ENCODE measurements at places on chromosomes 2 and 18.

DNA sequence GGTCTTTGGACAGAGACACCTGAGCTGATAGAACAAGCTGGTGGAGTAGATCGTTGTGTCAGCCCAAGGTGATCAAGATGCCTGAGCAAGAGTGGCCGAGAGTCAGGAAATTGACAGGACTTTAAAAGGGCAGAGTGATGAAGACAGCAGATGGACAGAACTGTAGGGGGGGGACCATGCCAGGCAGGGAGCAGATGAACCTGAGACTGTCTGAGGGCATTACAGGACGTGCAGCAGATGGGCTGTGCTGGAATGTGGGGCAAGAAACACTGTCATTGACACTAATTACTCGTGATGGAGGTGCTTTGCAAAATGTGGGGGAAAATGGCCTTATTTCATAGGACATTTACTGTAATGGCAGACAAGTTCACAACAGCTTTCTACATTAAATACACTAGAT is 225.0 kb downstream of the THSD7B start:
- no peak for DNase-seq

DNA sequence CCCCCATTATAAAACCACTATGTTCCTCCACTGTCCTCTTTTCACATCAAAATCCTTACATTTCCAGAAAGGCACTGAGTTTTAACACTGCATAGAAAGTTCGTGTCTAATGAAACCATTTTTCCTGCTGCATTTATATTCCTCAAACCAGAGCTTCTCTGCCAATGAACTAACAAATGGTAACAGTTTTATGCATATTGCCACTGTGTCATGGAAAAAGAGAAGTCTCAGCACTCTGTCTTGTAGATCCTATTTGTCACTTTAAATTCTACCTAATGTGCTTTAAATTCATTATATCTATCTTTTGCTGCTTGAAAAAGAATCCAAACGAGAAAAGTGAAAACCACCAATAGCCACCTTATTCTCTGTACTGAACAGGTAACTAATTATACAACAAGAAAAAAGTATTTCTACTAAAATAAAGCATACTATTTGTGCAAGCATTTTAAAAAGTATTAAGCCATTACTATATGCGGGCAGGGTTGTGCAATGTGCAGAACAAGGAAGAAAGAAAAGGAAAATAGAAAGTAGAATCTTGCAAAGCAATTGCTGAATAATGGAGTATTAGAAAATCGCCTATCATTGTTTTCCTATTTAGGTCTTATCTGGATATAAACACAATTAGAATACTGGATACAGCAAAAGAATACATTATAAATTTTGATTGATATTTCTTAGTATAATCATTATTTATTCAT is 328.9 kb downstream of the ZEB2 start:
- DNase-seq: no peak

DNA sequence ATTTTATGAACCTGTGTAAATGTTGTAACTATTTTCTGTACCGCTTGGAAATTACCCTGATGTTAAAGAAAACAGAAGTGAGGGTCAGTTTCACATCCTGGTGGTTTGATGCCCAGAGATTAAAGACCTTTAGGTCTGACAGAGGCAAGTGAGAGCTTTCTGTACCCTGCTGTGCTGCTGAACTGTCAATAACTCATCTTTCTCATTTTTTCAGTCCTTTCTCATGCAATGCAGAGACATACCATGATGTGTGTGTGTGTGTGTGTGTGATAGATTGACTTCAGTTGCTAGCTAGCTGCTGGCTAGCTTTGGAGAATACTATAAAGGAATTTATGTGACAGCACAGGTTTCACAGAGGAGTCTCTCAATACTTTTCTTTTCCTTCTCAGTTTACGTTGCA is 2025.6 kb upstream of the LRRTM1 start:
- no peak for DNase-seq

DNA sequence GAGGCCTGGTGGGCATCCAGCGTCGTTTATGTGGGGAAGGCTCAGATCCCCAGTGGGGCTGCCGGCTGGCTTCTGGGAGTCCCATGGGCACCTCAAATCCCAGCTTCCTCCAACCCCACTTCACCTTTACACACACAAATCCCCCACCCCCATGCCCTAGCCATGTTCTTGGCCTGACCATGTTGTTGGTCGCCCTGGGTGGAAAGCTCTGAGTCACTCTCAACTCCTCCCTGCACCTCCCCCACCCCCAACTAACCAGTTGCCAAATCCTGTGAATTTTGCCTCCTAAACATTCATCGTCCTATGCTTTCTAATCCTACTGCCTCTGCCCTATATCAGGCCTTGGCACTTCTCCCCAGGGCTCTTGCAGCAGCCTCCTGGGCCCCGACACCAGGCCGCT is 6.4 kb downstream of the TNS1 start:
- DNase-seq: no peak

- no peak for DNase-seq
Observed at GRCh38 chr18:3067165-3067661, 54.3 kb upstream of the LPIN2 start.

- peak; percentile 57 for DNase-seq
Observed at GRCh38 chr2:208265371-208265800, 669 bp upstream of the PIKFYVE start.

DNA sequence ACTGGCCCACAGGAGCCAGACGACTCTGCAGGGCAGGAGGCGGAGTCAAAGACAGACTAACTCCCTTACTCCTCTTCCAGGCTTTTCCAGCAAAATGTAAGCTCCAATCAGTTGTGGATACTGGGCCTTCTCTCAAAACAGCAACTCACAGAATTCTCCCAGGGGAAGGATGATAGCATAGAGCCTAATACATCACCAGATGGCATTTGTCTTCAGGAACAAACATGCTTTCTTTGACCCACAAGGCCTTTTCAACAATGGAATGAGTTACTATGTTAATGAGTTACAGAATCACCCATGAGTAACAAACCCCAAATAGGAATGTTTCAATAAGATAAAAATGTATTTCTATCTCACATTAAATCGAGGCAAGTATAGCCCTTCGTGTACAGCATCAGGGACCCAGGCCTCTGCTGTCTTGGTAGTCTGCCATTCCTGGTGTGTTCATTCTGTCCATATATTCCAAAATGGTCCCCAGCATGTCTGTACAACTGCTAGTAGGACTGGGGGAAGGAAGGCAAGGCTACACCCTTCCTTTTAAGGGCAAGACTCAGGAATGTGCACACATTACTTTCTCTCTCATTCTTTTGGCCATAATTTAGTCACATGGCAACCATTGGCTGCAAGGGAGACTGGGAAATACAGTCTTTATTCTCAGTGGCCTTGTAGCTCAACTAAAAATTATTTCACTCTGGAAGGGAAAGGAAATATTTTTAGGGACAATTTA is 76.4 kb downstream of the BOD1L2 start:
- no peak for DNase-seq

DNA sequence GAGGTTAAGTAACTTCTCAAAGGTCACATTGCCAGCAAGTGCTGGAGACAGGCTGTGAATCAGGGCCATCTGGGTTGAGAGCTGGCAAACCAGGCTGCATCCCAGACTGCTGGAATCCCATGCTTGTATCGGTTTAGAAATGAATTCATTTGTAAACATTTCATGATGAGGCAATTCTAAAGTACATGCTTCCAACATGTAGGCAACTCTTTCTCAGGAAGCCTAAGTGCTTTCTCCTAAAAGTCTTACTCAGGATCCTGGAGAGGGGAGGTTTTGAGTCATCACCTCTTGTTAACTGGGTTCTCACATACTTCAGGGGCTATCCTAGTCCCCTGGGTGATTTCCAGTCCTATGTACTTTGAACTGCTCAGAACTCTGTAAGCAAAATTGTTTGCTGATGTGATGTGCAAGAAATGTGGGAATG is 416.5 kb downstream of the MEIS1 start:
- no peak for DNase-seq

- DNase-seq: no peak
Observed at GRCh38 chr18:31079973-31080372, 22.2 kb downstream of the DSC2 start.
